ENCODE measurements at places on chromosomes 7 and 10. TPM values are rescaled to one million over a fixed set of nuclear protein-coding genes. Genes with fewer than 3 reads are reported as not detected.

Gene WAPL
- 39.8 TPM for total RNA-seq

Gene CXCL12
- total RNA-seq = 269 TPM

Gene MYL7
- not detected for total RNA-seq

Gene NKX6-2
- not detected for total RNA-seq

Gene HNRNPF
- total RNA-seq = 200 TPM

Gene COX19
- 10.4 TPM for total RNA-seq

Gene C10orf53
- total RNA-seq = not detected

Gene CLEC5A
- not detected for total RNA-seq

Gene CC2D2B
- total RNA-seq = 0.32 TPM

Gene GJD4
- total RNA-seq = 0.16 TPM

Gene CDK1
- total RNA-seq = 5.8 TPM

Gene ASZ1
- total RNA-seq = not detected

Gene GIMAP7
- total RNA-seq = not detected

Gene C10orf90
- not detected for total RNA-seq

Gene AKR1C3
- 41.5 TPM for total RNA-seq

Gene RTKN2
- total RNA-seq = 0.61 TPM

Gene EPO
- total RNA-seq = not detected

Gene UCN3
- not detected for total RNA-seq

Gene EFCAB10
- not detected for total RNA-seq

Gene SPDYE3
- not detected for total RNA-seq

Gene IKZF1
- total RNA-seq = not detected

Measured in hair follicle dermal papilla cell (primary cell).